ENCODE measurements at places on chromosomes 6 and 20.
A peak's percentile ranks its signal among the peaks of the same experiment; 100 is the strongest.

GRCh38 chr20:40602381-40602780 is 86.7 kb downstream of the MAFB start:
- DNase-seq: no peak
- H3K4me1 ChIP-seq: no peaks in the 10 kb centered on the region
- H3K36me3 ChIP-seq: peaks cover 14% of the 10 kb centered on the region
- H3K27me3 ChIP-seq: no peaks in the 10 kb centered on the region

GRCh38 chr6:152053332-152053731 is 245.8 kb downstream of the ESR1 start:
- H3K36me3 ChIP-seq: no peaks in the 10 kb centered on the region
- H3K4me1 ChIP-seq: no peaks in the 10 kb centered on the region

DNA sequence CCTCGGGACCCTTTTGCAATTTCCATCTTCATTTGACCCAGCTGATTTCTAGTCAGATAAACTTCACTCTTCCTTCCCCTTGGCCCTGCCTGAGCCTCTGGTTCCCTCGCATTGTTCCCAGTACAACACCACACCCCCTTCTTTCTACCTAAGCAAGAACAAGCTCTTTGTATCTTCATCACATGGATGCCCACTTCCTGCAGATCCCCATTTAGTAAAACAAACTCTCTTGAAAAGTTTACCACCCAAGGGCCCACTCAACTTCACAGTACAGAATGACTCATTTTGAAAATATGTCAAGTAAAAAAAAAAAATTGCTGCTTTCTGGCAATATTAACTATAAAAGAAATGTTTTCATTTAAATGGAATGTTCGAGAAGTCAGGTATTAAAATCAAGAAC is 5.2 kb downstream of the FAXC start:
- no peak for DNase-seq
- no peak overlapping the region for H3K4me3 ChIP-seq
- peaks cover 8% of the 10 kb centered on the region for H3K4me1 ChIP-seq
- H3K27me3 ChIP-seq: no peaks in the 10 kb centered on the region
- H3K27ac ChIP-seq: no peak overlapping the region

DNA sequence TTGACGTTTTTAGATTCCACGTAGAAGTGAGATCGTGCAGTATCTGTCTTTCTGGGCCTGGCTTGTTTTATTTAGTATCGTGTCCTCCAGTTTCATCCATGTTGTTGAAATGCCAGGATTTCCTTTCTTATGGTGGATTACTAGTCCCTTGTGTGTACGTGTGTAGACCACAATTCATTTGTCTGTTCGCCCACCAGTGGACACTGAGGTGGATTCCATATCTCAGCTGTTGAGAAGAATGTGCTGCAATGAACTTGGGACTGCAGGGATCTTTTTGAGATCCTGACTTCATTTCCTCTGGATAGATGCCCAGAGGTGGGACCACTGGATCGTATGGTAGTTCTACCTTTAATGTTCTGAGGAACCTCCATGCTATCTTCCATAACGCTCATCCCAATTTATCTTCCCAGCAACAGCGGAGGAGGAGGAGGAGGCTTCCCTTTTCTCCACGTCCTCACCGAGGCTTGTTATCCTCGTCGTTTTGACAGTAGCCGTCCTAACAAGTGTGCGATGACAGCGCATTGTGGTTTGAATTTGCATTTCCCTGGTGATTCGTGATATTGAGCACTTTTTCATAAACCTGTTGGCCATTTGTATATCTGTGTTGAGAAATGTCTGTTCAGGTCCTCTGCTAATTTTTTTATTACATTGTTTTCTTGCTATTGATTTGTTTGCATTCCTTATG is 62.4 kb downstream of the CDH4 start:
- no peaks in the 10 kb centered on the region for H3K4me1 ChIP-seq
- DNase-seq: no peak
- no peaks in the 10 kb centered on the region for H3K36me3 ChIP-seq
- no peak overlapping the region for H3K27ac ChIP-seq

- no peaks in the 10 kb centered on the region for H3K36me3 ChIP-seq
- peak overlapping the region; percentile 43 for H3K4me3 ChIP-seq
- DNase-seq: no peak
- H3K27ac ChIP-seq: no peak overlapping the region
- peaks cover 21% of the 10 kb centered on the region for H3K4me1 ChIP-seq
Observed at GRCh38 chr6:143961886-143962878, 45.9 kb downstream of the PLAGL1 start.

- DNase-seq: no peak
- H3K36me3 ChIP-seq: no peaks in the 10 kb centered on the region
- no peak overlapping the region for H3K4me3 ChIP-seq
Observed at GRCh38 chr6:6847591-6847990, 259.1 kb downstream of the LY86 start.

- no peaks in the 10 kb centered on the region for H3K36me3 ChIP-seq
- no peak overlapping the region for H3K27ac ChIP-seq
- H3K4me3 ChIP-seq: no peak overlapping the region
- H3K27me3 ChIP-seq: no peaks in the 10 kb centered on the region
- DNase-seq: no peak
- no peaks in the 10 kb centered on the region for H3K4me1 ChIP-seq
Observed at GRCh38 chr6:49325891-49326290, 137.2 kb downstream of the MMUT start.

DNA sequence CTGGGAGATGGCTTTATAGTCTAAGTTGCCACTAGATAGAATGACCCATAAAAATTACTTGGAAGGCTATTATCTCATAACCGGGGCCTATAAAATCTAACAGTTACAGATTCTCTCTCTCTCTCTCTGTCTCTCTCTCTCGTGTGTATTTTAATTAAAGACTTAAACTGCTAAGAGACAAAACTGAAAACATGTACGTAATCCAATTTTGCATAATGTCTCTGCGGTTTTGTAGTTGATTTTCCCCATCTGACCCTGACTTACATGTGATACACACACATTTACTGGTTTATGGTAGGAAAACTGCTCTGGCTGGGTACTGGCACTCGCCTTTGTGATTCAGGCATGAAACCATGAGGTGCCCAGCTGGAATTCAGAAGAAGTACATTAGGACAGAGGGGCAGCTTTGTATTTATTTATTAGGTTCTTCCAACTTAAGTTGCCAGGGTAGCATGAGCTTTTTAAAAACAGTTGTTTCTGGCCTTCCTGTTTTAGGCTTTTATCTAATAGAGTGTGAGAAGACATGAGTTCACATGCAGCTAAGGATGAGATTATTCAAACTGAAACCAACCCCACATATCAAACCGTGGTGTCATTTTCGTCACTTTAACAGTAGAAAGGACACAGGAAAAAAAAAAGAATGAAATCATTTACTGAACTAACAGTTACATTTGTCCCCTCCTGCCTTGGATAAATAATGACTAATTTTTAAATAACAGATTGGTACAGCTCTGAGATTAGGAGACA is 182.5 kb downstream of the GMPR start:
- DNase-seq: no peak
- no peak overlapping the region for H3K4me3 ChIP-seq
- H3K4me1 ChIP-seq: peaks cover 5% of the 10 kb centered on the region
- H3K27me3 ChIP-seq: no peaks in the 10 kb centered on the region

DNA sequence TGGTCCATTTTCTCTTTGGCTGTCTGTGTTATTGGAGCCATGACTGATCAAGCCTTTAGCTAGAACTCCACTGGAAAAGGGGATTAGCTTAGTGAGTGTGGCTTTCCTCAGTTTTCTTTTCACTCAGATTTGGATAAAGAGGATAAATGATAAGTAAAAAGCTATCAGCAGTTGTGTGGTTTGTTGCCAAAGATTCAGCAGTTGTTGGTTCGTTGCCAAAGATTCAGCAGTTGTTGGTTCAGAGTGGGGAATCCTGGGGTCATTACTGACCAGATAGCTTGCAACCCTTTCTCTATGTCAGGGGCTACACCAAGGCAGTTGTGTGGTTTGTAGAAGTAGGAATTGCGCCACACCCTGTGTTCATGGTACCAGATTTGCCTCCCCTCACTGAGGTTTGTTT is 107.7 kb upstream of the SCP2D1 start:
- no peaks in the 10 kb centered on the region for H3K27me3 ChIP-seq
- no peak for DNase-seq
- no peaks in the 10 kb centered on the region for H3K4me1 ChIP-seq
- H3K36me3 ChIP-seq: no peaks in the 10 kb centered on the region
- H3K4me3 ChIP-seq: no peak overlapping the region
- no peak overlapping the region for H3K27ac ChIP-seq

DNA sequence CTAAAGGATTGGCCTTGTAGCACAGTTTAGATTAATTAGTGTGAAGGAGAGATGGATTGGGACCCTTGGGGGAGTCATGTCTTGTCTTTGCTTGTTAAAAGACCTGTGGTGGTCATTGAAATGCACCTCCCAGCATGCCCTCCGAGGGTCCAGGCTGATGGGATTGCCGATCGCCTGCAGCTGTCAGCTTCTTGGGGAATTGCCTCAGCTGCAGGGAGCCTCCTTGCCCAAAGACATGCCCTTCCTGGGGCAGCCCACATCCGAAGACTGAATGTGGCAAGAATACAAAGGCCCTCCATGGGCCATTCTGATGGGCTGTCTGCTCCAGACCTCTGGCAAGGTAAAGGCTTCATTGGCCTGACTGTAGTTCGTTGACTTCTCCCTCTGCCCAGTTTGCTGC is 150.7 kb downstream of the FARS2 start:
- no peaks in the 10 kb centered on the region for H3K27me3 ChIP-seq
- H3K4me1 ChIP-seq: no peaks in the 10 kb centered on the region
- no peak overlapping the region for H3K27ac ChIP-seq
- DNase-seq: peak; percentile 62
- H3K4me3 ChIP-seq: peak overlapping the region; percentile 35
- H3K36me3 ChIP-seq: peaks cover 3% of the 10 kb centered on the region

- no peaks in the 10 kb centered on the region for H3K36me3 ChIP-seq
- H3K4me1 ChIP-seq: no peaks in the 10 kb centered on the region
- no peak overlapping the region for H3K4me3 ChIP-seq
- DNase-seq: no peak
- H3K27ac ChIP-seq: no peak overlapping the region
Observed at GRCh38 chr6:147709396-147710272, 201.1 kb downstream of the SAMD5 start.

GRCh38 chr6:120303527-120303926 is 954.0 kb upstream of the MAN1A1 start:
- H3K27ac ChIP-seq: no peak overlapping the region
- DNase-seq: no peak
- H3K36me3 ChIP-seq: no peaks in the 10 kb centered on the region
- no peaks in the 10 kb centered on the region for H3K27me3 ChIP-seq
- no peaks in the 10 kb centered on the region for H3K4me1 ChIP-seq
- H3K4me3 ChIP-seq: no peak overlapping the region

- peaks cover 5% of the 10 kb centered on the region for H3K4me1 ChIP-seq
- no peak for DNase-seq
- no peak overlapping the region for H3K27ac ChIP-seq
- H3K36me3 ChIP-seq: no peaks in the 10 kb centered on the region
Observed at GRCh38 chr6:25899580-25900408, 25.8 kb upstream of the SLC17A3 start.

DNA sequence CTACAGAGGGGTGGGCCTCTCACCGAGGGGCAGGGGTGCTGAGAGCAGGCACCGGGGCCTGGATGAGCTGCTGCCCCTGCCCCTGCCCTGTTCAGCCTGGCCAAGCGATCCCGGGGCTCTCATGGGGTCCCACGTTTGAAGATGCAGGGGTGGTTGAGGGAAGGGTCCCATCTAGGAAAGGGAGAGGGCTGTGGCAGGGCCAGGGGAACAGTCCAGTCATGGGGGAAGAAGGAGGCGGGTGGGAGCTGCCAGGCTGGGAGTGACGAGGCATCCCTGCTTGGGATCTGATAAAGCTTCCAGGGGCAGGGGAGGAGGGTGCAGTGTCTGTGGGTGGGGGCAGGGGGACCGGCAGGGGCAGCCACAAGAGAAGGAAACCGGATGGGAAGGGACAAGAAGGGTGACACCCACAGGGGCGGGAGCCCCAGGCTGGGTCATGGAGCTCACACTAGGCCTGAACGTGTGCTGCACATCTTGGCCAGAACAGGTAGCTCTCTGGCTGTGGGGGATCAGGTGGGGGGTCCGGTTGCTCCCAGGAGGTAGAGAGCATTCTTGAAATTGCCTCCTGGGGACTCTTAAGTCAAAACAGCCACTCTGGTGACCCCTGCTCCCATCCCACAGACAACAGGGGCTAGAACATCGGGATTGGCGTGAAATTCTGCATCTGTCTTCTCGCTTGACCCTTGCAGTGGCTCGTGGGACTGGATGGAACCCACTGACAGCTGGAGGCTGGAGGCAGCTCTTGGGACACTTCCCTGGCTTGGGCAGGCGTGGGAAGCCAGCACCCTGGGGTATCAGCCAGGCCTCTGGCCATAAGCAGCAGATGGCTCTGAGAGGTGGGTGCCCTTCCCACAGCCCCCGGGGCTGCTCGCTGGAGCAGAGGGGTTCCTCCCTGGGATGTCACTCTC is 58.0 kb upstream of the GATA5 start:
- no peak for DNase-seq
- H3K27me3 ChIP-seq: no peaks in the 10 kb centered on the region
- H3K36me3 ChIP-seq: no peaks in the 10 kb centered on the region
- H3K27ac ChIP-seq: no peak overlapping the region

DNA sequence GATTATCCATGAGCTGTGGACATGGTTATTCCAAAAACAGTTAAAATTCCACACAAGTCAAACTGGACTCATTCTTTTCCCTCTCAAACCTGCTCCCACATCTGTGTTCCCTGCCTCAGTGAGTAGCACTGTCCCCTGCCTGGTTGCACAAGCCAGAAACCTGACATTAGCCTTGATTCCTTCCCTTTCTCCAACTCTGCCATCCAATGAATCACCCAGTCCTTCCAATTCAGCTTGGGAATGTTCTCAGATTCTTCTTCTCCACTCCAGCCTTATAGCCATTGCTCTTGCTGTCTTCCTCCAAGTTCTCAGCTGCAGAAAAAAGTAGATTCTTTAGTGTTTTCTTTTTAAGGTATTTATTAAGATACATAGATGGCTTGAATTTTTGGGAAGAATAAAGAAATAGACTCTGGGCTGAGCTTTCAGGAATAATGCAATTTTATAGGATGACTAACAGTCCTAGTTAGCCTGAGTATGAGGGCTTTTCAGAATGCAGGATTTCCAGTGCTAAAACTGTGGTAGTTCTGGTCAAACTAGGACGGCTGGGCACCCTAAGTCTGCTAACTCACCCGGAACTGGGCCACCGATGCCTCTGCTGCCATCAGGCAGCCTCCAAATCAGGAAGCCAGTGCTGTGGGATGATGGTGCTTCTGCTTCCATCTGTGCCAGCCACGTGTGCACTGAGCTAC is 18.2 kb upstream of the SASH1 start:
- no peaks in the 10 kb centered on the region for H3K36me3 ChIP-seq
- no peak overlapping the region for H3K27ac ChIP-seq
- H3K27me3 ChIP-seq: no peaks in the 10 kb centered on the region
- DNase-seq: no peak
- H3K4me3 ChIP-seq: no peak overlapping the region

Measured in H9 (cell line).